Activated naive CD8-positive, alpha-beta T cell treated with anti-CD3 and anti-CD28 coated beads for 36 hours (primary cell): ENCODE measurements at places on chromosomes 5 and 9.

DNA sequence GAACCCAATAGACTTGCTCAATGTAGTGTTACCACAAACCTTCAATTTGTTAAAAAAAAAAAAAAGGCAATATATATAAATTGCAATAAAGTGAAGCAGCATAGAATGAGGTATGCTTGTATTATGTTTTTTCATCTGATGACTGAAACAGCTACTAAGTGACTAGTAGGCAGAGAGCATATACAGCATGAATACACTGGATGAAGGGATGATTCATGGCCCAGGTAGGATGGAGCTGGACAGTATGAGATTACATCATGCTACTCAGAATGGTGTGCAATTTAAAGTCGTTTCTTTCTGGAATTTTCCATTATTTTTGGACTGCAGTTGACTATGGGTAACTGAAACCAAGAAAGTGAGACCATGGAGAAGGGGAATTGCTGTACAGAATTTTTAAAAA is 161.2 kb downstream of the GNA14 start:
- no peak for DNase-seq

GRCh38 chr5:138720840-138721239 is 32.4 kb upstream of the CTNNA1 start:
- DNase-seq, result no peak

DNA sequence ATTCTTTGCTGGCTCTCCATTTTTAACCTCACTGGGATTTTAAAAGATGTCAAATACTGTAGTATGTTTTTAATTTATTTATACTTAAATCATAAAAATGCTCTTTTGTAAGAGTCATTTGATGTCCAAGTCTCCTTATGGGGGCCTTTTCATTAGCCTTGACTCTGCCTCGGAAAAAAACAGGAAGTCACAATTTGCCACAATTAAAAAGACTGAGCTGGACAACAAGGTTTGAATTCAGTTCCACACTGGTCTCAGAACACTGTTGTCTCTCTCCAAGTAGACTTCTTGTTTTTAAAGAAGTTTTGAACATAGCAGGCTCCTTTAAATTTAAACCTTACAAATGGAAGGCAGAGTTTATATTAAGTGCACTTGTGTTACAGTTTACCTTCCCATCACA is 444.2 kb downstream of the ACTL7B start:
- no peak for DNase-seq

GRCh38 chr5:167912941-167913665 is 378.3 kb upstream of the WWC1 start:
- DNase-seq, result no peak

- DNase-seq, result no peak
Observed at GRCh38 chr9:127197861-127198430, 66.6 kb upstream of the GARNL3 start.

DNA sequence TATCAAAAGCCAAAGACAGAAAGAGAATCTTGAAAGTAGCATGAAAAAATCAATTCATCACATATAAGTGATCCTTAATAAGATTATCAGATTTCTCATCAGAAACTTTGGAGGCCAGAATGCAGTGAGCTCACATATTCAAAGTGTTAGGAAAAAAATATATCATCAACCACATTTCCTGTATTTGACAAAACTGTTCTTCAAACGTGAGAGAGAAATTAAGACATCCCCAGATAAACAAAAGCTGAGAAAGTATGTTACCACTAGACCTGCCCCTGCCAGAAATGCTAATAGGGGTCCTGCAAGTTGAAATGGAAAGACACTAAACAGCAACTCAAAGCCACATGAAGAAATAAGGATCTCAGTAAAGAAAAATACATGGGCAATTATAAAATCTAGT is 29.9 kb downstream of the HACD4 start:
- DNase-seq, result no peak

- DNase-seq, result no peak
Observed at GRCh38 chr9:2726650-2727340, 9.5 kb downstream of the KCNV2 start.

GRCh38 chr9:111094958-111095357 is 56.7 kb upstream of the LPAR1 start:
- no peak for DNase-seq

- DNase-seq, result no peak
Observed at GRCh38 chr9:19032406-19032805, 603 bp downstream of the SAXO1 start.

DNA sequence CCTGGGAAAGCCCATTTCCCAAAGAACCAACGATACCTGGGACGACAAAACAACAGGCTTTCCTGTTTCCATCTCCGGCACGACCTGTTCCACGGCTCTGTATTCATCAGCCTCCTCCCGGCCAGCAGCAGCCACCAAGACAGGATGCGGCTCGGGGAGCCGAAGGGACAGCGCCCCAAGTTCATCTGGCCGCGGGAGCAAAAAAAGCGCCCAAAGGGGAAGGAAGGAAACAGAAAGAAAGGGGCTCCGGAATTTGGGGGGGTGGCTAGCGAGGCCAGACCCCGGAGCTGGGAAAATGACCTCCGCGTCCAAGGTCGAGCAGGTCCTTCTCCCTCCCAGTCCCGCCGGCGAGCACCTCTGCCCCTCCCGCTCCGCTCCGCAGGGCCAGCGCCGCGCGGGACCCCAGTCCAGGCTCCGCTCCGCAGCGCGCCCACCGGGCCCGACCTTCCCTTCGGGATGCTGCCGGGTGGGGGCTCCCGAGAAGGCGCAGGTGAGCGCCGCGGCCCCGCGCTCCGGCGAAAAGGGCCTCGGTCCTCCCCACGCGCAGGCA is 608 bp downstream of the ELOVL7 start:
- no peak for DNase-seq

- no peak for DNase-seq
Observed at GRCh38 chr9:21993007-21993406, 1.2 kb downstream of the CDKN2A start.
